ENCODE measurements at places on chromosomes 1 and 21.
A peak's percentile ranks its signal among the peaks of the same experiment; 100 is the strongest.

DNA sequence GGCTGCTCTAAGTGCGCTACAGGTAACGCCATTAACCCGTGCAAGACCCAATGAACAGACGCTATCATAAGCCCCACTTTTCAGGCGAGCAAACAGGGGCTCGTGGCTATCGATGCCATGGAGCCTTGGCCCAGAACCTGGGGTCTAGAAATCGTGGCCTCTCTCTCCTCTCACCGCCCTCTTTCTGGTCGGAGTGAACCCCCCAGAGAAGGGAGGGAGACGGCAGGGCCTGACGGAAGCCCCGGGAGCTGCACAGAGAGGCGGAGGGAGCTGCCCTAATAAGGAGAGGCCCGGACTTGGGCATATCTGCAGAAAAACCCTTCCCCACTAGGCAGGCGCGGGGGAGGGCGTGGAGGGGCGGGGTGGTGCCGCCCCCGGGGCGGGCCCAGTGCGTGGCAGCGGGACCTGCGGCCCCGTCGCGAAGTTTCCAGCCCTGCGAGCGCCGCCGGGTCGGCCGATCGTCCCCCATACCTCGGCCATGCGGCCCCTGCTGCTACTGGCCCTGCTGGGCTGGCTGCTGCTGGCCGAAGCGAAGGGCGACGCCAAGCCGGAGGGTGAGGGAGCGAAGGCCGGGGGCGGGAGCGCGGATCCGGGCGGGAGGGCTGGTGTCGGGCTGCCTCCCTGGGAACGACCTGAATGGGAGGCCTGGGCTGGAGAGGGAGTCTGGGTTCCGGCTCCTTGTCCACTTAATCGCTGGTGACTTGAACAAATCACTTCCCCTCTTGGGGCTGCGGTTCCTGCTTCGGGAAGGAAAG, at the start of gene PLOD1:
PLOD1 (plus strand) TSS at position 416 of the 755 bp plus-strand sequence; CDS start at position 479, 63 bp downstream.
- peak; percentile 91 for DNase-seq

GRCh38 chr1:11658542-11658941, 3.9 kb downstream of the FBXO44 start:
- no peak for DNase-seq

GRCh38 chr1:110736900-110737605, 62.3 kb upstream of the KCNA3 start:
- no peak for DNase-seq

DNA sequence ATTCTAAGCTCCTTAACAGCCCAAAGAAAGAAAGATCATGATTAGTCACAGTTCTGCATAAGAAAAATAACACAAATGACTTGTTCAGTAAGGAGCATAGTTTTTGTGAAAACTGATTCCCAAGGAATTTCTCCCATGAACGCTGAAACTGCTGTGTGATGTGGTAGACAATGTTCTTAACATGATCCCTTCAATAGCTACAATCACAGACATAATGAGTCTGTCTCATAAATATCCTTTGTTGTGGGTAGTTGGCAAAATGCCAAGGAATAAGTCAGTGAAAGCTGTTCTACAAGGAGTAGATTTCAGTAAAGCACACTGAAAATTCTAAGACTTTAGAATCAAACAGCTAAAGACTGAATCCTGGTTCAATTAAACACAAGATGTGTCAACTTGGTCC, 404.8 kb downstream of the HLX start:
- DNase-seq, result no peak

DNA sequence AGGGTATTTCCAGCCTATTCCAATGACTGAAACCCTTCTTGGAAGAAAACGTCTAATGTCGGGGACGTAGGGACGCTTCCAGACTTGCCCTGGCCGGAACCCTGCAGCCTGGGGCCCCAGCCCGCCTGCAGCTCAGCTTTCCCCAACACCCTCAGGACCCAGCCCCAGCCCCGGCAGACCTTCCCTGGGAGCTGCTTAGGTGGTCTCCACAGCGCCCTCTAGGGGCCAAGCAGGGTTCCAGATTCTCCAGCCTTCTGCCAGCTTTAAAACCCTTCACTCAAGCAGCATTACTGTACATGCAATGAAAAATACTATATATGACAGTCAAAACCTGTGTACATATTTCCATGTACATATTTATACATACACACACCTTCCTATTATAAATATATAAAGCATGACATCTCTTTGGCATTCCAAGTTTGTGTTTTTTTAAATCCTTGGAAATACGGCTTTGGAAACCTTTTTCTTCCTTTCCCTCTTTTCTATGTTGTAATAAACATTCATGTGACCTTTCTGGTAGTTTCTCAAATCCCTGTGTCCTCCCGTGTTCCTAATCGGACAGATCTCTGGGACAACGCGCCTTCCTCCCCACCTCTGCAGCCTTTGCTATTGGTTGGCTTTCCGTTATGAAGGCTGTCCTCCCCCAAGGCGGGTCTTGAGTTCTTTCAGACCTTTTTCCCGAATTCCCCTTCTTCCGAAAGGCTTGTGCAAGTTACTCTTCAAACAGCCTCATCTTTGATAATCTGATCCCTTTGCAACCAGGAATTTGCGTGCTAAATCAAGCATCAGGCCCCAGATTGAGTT, 60.3 kb downstream of the STUM start:
- peak; percentile 65 for DNase-seq

DNA sequence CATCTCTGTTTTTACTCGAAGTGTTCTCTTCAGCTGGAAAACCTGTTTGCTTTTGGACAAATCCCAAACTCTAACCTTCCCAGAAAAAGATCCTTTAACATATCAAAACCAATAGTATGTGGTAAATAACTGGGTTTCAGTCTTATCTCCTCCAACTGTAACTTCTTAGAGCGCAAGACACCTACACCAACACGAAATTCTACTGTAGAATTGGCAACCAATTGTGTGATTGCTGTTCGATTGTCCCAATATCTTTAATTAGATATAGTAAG, 5.8 kb upstream of the MPZL1 start:
- no peak for DNase-seq

GRCh38 chr1:94271373-94271772, 34.0 kb upstream of the ARHGAP29 start:
- DNase-seq, result no peak

- no peak for DNase-seq
These were observed 57.4 kb upstream of the CAMK1G start for GRCh38 chr1:209526137-209526536.

DNA sequence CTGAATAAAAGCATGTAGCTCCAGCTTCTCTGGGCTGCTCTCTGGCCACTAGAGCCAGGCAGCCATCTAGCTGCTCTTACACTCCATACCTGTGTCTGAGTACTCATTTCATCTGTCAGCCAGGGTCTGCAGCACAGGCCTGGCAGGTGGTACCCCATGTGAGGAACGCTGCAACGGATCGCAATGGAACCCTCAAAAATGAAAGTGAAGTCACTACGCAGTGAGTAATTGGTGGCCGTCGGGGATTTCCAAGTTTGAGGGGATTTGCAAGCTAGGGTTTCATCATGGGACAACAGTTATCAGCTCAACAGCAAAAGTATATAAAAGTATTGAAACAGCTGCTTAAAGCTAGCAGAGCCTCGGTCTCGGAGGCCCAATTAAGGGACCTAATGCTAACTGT, 186.7 kb downstream of the HFM1 start:
- no peak for DNase-seq

GRCh38 chr1:180310095-180310494, 80.0 kb downstream of the LHX4 start:
- no peak for DNase-seq

Data from activated CD4-positive, alpha-beta T cell treated with anti-CD3 and anti-CD28 coated beads, Interleukin-2, amount 50 U/mL, for 16 hours (primary cell).